Ecto neural progenitor cell (in vitro differentiated cells): ENCODE measurements at places on chromosomes 1 and 21.

- DNase-seq = no peak
These were observed 4.7 kb downstream of the MAP1LC3C start for GRCh38 chr1:241994171-241994570.

DNA sequence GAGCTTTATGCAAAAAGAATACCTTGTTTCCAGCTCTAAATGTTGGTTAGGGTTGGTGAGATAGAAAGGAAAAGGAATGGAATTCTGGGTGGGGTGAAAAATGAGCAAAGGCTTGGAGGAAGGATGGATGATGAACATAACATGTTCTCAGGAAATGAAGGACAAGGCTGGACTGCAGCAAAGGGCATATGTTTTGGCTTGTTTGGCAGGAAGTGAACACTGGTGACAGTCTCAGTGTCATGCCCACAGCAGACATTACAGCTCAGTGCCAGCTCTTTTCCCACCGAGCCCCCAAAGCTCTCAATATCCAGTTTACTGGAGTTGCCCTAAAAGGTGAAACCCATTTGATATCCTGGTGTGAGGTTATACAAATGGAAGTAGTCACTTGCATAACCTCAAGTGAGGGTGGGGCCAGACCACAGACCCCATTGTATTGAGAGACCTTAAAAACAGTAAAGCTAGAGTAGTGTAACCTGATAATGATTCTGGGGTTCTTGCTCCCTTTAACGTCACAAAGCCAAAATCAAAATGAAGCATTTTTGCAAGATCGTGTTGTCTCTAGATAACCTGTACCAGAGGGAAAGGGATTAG, 270.6 kb downstream of the NFIA start:
- DNase-seq = no peak

DNA sequence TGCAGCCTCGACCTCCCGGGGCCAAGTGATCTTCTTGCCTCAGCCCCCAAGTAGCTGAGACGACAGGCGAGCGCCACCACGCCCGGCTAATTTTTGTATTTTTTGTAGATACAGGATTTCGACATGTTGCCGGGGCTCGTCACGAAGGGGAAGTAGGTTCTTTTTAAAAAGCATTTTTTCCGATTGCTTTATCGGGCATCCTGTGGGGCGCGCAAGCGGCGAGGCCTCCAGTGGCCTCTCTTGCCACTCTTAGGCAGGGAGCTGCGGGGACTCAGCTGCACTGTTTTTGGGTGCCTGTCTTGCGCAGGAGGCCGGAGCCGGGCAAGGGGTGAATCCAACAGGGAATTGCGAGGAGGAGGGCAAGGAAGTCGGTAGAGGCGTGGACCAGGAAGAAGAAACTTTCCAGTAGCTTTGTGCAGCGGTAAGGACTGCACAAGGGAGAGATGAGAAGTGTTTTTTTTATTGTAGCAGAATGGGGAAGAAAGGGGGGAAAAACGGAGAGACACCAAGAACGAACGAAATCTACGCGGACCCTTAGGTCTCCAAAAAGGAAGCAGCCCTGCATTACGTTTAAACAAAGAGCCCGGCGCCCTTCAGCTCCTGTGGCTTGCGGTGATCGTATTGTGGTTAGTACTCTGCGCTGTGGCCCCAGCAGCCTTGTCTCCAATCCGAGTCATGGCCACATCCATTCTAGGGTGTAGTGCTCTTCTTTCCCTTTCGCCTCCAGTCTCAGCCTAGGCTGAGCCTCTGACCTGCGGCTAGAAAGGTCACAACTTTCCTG, 164.8 kb downstream of the PPIAL4G start:
- no peak for DNase-seq

DNA sequence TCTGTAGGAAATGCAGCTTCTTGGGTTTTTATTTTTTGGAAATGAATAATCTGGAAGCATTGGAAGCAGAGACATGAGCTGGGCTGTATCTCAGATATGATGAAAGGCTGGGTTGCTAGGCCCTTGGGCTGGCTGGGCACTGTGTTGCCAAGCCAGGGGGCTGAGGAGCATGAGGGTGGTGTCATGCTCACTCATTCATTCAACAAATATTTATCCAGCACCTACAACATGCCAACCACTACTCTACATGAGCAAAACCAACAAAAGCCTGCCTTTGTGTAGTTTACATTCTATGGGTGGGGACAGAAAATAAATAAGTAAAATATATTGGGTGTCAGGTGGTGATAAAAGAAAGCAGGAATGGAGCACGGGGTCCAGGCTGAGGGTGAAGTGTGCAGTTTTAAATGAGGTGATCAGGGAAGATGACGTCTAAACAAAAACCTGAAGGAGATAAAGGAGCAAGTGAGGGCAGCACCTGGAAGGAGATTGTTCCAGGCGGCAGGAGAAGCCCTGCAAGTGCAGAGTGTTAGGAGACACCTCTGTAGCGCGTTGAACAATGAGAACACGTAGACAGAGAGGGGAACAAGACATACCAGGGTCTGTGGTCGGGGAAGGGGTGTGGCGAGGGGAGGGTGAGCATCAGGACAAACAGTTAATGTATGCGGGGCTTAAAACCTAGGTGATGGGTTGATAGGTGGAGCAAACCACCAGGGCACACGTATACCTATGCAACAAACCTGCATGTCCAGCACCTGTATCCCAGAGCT, 10.9 kb downstream of the TAGLN2 start:
- DNase-seq = no peak

DNA sequence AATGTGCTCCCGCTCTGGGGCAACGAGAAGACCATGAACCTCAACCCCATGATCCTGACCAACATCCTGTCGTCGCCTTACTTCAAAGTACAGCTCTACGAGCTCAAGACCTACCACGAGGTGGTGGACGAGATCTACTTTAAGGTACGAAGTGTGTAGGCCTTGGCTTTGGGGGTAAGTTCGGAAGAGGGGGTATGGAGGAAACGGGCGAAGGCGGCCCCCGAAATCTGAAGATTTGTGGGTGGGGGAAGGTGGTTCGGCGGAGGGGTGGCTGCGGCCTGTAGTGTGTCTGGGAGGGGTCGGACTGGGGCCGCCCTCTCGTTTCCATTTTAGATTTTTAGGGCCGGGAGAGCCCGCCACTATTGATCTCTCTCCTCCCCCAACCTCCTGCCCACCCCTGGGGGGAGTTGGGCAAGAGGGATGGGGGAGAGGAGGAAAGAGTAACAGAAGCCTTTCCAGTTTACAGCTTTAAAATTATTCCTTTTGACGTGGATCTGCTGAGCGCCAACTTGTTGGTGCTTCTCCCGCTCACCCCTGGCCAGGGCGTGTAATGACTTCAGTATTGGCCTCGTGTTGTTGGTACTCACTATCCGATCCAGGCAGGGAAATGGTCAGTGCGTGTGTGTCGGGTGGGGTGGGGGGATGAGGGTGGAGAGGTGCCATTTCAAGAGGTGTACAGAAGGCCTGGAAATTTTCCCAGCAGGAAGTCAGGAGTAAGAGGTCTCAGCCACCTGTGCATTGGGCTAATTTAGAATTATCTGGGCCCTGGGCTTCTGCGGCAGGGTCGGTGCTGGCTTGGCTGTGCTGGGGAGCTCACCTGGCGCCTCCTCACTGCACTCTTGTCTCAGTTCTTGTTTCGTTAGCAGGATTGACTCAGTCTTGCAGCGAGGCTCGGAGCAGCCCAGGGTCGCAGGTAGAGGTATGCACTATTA, 880 bp downstream of the PRPF38B start:
- DNase-seq = no peak

GRCh38 chr1:233665575-233666270, 51.8 kb downstream of the KCNK1 start:
- DNase-seq = no peak

- DNase-seq = no peak
These were observed 15.0 kb downstream of the PCAT6 start for GRCh38 chr1:202825748-202826147.

DNA sequence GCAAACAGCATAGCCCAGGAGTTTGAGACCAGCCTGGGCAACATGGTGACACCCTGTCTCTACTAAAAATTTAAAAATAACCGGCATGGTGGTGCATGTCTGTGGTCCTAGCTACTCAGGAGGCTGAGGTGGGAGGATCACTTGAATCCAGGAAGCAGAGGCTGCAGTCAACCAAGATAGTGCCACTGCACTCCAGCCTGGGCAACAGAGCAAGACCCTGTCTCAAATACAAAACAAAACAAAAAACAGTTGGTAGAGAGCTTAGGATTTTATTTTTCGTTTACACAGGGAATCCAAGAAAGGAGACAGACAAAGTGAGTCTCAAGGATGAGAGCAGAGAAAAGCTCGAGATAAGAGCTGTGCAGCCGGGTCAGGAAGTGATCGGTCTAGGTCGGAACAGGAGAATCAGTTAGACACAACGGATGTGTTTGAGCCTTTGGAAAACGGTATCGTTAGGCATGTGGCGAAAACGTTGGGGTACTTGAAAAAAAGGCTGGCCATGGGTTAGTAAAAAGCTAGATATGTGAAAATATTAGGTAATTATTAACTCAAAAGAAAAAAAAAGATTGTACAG, 1.7 kb upstream of the MIB2 start:
- DNase-seq = no peak

GRCh38 chr1:194485432-194485831, 1299.0 kb upstream of the B3GALT2 start:
- no peak for DNase-seq

GRCh38 chr1:9452516-9453140, 86.6 kb upstream of the SLC25A33 start:
- DNase-seq = no peak

- no peak for DNase-seq
These were observed 94.5 kb upstream of the ARTN start for GRCh38 chr1:43839056-43839455.

- no peak for DNase-seq
These were observed 36.6 kb downstream of the S100A10 start for GRCh38 chr1:151956957-151957497.

GRCh38 chr1:165444897-165445370, at the start of gene RXRG:
TSS of gene RXRG (minus strand) at chr1:165445126. CDS start at chr1:165444893, 233 bp downstream.
- peak; percentile 82 for DNase-seq

DNA sequence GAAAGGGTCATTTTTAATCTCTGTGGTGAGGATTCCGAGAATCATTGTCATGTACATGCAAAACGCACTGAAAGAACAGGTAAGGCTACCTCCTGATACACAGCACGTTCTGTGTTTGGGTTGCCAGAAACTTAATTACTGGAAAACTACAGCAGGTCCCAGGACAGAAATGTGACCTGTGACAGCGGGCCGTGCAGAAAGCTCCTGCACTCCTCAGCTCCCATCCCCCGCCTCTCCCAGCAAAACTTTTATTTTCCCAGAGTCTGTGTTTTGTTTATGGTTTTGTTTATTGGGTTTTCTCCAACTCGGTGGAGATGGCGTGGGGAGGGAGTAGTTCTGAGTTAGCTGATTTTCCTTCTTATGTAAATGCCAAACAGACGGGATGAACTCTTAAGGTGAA, 44.7 kb downstream of the SLC44A3 start:
- DNase-seq = no peak

- DNase-seq = no peak
These were observed 158.6 kb upstream of the SNX7 start for GRCh38 chr1:98502937-98503336.

DNA sequence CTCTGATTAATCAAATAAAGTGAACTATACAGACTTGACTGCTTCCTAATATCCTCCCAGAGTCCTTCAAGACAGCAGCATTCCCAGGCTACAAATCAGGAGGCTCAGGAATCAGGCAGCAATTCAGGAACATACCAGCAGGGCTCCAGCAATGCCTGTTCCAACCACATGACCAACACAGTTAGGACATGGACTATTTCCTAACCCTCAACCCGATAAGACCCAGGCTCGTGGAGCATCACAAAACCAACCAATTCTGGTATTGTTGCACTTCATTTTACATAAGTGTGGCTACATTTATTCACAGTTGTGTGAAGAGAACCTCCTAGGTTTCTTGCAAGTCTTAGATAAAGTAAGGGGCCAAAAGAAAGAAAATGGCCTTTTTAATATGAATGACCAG, 546.2 kb upstream of the ADGRL2 start:
- DNase-seq = no peak

DNA sequence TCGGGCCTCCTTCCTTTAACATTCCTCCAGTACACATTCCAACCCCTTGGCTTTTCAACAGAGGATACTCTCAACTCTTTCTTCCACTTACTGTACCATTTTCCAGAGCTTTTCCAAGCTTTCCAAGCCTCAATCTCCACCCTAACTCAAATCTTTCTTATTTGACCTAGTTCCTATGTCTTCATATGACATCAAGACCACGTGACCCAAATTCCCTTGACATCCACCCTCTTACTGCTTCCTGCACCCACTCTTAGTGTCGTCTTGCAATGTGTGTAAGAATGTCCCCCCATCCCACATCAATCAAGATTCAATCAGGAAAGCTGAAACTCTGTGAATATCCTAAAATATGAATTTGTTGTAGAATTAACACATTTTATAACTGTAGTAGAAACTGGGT, 155.0 kb downstream of the OMA1 start:
- no peak for DNase-seq

GRCh38 chr1:219790834-219791615, 137.3 kb downstream of the SLC30A10 start:
- no peak for DNase-seq

- no peak for DNase-seq
These were observed 10.3 kb upstream of the LUZP1 start for GRCh38 chr1:23178950-23179349.

DNA sequence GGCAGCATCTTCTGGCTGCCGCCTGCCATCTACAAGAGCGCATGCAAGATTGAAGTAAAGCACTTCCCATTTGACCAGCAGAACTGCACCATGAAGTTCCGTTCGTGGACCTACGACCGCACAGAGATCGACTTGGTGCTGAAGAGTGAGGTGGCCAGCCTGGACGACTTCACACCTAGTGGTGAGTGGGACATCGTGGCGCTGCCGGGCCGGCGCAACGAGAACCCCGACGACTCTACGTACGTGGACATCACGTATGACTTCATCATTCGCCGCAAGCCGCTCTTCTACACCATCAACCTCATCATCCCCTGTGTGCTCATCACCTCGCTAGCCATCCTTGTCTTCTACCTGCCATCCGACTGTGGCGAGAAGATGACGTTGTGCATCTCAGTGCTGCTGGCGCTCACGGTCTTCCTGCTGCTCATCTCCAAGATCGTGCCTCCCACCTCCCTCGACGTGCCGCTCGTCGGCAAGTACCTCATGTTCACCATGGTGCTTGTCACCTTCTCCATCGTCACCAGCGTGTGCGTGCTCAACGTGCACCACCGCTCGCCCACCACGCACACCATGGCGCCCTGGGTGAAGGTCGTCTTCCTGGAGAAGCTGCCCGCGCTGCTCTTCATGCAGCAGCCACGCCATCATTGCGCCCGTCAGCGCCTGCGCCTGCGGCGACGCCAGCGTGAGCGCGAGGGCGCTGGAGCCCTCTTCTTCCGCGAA, 3.8 kb downstream of the CHRNB2 start:
- no peak for DNase-seq
